ENCODE measurements at places on chromosomes 1 and 21.

DNA sequence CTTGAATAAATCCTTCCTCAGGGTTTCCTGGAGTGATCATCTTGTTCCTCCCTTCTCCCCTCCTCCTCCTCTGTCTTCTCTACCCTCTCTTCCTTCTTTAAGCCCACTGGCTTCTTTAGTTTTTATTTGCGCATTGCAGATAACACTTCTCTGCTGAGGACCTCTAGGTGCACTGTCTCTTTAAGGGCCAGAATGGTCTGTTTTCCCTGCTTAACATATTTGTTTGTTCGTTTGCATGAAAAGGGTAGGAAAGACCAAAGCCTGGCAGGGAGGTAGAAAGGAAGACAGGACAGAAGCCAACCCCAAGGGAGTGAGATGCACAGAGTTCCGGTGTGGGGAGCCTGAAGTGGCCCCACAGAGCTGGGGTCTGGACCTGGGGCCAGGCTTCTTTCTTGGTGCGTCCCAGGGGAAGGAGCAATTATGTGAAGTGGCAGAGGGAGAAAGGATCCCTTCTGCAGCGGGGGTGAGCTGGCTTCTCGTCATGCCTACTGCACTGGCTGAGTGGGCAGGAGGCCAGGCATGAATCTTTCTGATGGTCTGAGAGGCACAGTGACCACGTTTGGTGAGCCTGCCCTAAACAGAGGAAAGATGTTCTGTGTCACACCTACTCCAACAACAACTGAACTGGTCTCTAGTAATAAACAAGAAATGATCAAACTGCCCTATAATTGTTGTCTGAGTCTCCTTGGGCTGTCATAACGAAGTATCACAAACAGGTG lies 232.7 kb downstream of the KCNJ6 start:
- no peak for DNase-seq

- no peak for DNase-seq
These were observed 2.7 kb downstream of the ABL2 start for GRCh38 chr1:179226738-179227137.

DNA sequence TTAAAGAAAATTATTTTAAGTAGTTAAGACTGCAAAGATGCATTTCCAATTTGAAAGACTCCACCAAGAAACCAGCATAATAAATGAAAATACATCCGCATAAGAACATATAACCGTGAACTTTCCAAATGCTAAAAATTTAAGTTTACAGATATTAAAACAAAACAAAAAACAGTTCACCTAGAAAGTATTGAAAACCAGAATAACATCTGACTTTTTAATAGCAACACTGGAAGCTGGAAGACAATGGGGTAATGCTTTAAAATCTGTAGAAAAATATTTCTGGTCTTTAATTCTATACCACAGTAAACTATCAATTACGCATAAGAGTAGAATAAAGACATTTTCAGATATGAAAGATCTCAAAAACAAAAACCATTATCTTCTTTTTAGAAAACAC lies 79.3 kb upstream of the COL24A1 start:
- DNase-seq: no peak

GRCh38 chr1:198480876-198481275 lies 59.6 kb downstream of the ATP6V1G3 start:
- no peak for DNase-seq

GRCh38 chr1:165187031-165188009 lies 169.2 kb downstream of the LMX1A start:
- DNase-seq: no peak

DNA sequence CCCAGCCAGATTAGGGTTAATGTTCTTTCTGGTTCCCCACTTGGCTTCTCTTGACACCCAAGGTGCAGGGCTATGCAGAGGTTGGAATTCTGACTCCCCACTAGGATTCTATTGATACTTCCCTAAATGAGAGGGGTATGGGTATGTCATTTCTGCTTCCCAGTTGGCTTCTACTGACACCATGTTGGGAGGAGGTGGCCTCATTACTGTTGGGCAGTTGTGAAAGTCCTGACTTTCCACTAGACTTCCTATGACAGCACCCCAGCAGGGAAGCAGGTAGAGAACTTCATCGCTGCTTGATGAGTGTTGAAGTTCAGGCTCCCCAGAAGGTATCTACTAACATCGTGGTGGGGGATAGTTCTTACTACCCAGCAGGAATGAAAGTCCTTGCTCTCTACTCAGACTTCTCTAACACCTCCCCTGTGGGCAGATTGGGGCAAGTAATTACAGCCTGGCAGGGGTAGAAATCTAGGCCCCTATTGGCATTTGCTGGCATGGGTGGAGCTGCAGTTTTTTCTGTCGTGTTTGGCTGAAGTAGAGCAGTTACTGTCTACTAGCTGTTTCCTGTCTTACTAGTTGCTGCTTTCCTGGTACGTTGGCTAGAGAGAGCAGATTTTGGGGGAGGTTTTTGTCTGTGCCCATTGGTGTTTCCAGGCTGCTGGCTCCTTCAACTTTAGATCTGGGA lies 41.5 kb downstream of the ZYG11B start:
- no peak for DNase-seq

GRCh38 chr1:39701049-39701439 lies 9.8 kb upstream of the HPCAL4 start:
- DNase-seq: peak; percentile 67

DNA sequence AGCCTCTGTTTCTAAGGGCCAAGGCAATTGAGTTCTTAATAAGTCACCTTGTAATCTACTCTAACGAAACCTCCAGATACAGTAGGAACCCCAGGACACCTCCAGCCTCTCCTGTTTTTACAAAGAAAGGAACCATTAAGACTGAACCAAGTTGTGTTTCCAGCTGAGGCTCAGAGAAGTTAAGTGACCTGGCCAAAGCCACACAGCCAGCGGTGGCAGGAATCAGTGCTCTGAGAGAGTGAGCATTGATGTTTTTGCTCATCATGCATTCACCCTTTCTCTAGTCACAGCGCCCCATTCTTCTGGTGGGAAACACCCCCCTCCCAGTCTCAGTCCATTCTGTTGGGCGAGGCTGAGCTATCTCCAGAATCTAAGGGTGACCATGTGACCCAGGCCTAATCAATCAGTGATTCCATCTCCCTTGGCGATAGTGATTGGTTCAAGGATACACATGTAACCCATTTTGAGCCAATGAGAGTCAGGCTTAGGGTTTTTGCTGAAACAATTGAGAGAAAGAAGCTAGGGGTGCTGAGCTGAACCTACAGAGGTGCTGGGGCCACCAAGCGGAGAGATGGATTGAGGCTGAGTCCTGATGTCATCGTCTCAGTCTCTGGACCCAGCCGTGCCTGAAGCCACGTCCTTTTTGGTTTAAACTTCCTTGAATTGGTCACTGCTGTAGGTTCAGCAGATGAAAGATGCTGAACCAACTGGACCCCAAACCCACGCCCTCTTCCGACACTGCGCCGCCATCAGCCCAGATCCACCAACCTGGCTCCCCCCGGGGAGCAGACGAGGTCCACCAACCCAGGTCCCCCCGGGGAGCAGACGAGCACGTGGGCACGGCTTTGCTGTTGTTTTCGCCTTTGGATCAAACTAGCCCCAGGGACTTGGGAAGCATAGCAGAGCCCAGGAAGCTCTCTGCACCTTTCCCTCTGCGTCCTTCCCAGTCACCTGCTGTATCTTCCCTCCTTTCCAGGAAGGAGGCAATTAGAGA lies 28.0 kb upstream of the RERE start:
- DNase-seq: no peak

GRCh38 chr21:44449473-44450363 lies 5.6 kb upstream of the LRRC3 start:
- DNase-seq: peak; percentile 5

Measured in astrocyte (in vitro differentiated cells and primary cell).